Activated naive CD4-positive, alpha-beta T cell (primary cell): ENCODE measurements at places on chromosomes 1 and 21.

DNA sequence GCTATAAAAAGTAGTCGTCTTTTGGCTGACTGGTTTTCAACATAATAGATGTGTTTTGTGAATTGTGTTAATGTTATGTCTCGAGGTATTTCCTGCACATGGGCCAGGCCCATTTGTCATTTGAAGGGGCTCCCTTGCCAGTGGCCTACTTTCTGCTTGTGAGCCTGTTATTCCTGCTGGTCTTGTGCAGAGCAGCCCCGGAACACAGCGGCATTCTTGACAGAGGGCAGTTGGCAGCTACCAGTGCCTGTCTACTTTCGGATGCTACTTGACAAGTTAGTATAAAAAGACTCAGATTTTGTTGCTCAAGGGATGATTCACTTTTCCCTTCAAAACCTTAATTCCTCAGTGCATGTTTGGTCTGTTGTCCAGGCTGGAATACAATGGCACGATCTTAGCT is 28.5 kb downstream of the PGM1 start:
- DNase-seq: no peak

DNA sequence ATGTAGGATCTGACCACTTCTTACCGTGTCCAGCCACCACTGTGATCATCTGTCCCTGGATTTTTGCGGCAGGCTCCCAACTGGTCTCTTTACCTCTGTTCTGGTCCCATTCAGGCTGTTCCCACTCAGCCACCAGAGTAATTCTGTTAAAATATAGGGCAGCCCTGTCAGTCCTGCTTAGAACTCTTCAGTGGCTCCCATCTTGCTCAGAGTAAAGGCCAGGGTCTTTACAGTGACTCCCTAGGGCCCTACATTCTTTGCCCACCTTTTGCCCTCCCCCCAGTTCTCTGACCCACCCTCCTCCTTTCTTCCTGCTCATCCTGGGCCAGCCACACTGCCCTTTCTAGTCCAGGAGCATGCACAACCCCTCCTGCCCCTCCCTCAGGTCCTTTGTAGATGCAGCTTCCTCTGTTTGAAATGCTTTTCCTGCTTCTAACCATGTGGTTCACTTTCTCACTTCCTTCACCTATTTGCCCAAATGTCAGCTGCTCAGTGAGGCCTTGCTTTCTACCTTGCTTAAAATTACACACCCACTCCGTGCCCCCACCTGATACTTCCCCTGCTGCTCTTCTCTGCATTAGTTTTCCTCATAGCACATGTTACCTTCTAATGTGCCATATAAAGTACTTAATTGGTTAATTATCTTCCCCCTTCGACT is 7.8 kb downstream of the UBIAD1 start:
- no peak for DNase-seq

DNA sequence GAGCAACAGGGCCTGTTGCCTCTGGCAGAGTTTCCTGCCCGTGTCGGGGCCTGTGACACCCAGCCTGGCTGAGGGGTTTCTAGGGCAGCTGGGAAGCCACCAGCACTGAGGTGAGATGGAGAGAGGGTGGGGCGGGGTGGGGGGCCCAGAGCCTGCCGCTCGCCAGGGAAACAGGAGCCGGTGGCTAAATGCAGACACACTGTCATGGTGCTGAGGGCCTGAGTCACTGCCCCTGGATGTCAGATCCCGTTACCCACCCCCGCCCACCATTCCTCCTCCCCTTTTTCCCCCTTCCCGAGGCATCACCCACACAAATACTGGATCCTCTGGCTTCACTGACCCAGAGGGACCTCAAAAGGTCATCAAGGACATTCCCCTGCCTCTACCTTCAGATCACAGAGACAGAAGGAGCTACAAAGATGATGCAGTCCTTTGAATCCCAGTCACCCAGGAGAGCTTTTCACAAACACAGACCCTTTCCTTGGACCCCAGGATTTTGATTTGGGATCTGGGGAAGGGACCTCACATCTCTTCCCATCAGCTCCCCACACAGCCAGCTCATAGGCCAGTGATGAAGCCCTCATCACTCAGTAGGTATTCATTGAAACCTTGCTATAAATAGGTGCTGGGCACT is 1.9 kb upstream of the HSPB7 start:
- DNase-seq: no peak

DNA sequence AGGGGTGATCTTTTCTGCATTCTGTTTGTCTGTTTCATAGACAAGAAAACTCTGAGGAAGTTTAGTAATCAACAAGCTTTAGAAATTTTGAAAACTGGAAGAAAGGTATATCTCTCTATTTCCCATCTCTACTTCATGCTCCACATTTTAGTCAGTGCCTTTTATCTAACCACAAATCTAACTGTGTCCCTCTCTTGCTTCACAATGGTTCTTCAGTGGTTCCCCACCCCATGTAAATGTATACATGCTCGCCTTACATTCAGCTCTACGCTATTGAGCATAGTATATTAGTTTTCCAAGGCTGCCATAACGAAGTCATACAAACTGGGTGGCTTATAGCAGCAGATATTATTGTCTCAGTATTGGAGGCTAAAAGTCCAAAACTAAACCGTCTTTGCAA is 14.4 kb upstream of the SAMSN1 start:
- DNase-seq: no peak

- DNase-seq: no peak
Measured at GRCh38 chr1:109567877-109568672, 19.7 kb downstream of the GNAI3 start.

DNA sequence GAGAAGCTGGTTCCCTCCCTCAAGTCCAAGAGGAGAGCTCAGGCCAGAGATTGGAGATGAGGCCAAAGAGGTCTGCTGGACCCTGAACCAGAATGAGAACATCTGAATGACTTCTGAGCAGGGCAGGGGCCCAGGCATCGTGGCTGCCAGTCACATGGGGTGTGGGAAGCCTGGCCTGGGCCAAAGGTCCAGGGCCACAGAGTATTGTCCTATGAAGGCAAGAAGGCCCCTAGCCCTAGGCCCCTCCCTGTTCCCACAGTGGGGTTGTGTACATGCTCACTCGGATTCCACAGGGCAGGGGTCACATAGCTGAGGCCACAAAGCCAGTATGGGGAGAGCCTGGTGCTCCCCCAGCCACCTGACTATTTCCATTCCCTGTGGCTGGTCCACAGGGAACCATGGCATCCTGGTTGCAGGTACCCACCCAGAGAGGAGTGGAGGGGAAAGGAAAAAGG is 18.5 kb upstream of the SLC1A7 start:
- no peak for DNase-seq

- no peak for DNase-seq
Measured at GRCh38 chr1:215477632-215478031, 89.5 kb upstream of the KCTD3 start.

GRCh38 chr1:32971576-32971975 is 7.0 kb upstream of the RNF19B start:
- no peak for DNase-seq

GRCh38 chr1:196774175-196774574 is 465 bp upstream of the CFHR3 start:
- no peak for DNase-seq

GRCh38 chr1:68223687-68224086 is 8.6 kb downstream of the WLS start:
- DNase-seq: no peak

DNA sequence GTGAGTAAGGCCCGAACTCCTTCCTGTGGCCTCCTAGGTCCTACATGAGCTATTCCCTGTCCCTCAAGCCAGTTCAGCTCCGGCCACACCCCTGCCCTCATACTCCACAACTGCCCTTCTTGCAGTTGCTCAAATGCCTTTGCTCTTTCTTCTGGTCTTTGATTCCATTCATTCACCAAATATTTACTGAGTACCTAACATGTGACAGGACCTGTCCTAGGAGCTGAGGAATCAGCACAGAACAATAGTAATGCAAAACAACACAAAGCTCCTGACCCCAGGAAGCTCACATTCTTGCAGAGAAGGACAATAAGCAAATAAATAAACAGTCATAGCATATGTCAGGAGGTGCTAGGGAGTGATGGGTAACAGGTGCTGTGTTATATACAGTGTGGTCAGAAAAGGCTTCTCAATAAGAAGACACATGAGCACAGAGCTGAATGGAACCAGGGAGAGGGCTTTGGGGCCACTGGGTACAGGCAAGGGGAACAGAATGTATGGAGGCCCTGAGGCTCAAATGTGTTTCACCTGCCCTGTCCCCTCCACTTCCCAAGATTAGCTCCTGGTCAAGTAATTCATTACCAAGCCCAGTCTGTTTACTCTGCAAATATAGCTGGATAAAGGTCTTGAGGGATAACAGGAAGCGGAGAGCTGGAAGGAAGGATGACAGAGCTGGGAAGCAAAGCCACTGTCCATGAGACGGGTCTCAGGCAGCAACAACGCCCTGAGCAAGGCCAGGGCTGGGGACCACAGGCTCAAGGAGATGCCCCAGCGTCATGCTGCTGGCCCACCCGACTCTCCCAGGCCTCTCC is 145.1 kb downstream of the CSMD2 start:
- DNase-seq: no peak

DNA sequence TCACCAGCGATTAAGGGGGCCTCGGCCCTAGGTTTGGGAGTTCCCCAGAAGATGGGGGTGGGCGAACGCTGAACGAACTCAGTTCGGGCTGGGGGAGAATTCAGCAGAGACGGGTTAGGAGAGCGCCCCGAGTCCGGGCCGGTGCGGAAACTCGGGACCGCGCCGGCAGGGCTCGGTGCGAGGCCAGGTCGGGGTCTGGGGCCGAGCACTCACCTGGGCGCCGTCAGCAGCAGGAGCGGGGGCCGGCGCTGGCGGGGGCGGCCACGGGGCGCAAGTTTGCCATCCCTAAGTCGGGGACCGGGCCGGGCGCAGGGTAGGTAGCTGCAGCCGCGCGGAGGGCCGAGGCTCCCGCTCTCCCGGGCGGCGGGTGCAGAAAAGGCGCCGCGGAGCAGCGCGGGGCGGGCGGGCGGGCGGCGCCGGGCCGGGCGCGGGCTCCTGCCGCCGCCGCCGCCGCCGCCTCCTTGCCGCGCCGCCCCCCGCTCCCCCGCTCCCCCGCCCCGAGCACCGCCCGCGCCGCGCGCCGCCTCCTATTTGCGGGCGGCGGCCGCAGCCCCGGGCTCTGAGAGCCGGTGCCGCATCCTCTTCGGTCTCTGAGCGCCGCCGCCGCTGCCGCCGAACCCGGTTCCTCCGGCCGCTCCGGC is 349 bp downstream of the ADGRB2 start:
- DNase-seq: no peak

- DNase-seq: no peak
Measured at GRCh38 chr1:154940651-154941194, 4.2 kb upstream of the PMVK start.

- DNase-seq: no peak
Measured at GRCh38 chr1:89890085-89890752, 69.4 kb downstream of the LRRC8D start.

- no peak for DNase-seq
Measured at GRCh38 chr1:44907893-44908292, 64.8 kb upstream of the PTCH2 start.

DNA sequence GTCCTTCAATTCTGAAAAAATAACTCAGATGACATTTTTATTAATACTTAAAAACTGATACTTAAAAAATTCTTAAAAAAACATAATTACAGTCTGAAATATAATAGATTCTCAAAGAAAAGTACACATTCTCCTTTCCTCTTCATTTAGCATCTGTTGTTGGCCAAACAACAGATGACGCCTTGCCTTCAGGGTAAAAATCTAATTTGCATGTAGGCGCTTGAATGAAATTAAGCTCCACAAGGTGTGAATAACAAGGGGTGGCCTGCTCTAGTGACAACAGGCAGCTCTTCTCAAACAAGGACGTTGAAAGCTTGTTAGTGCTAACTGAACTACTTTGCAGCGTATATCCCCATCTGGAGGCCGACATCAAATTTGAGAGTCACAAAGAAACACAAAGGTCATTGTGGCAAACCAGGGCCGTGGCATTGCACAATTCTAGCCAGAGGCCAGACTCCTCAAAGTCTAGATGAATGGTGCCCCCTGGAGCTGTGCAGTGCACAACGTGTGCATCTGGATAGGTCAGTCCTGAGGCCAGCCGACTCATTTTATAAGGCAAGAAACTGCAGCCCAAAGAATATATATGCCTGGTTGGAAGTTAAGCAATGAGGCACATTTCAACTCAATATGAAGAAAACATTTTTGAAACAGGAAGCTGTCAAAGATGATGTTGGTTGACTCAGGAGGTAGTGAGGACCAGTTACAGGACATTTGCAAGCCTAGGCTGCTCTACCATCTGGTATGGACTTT is 459.2 kb upstream of the RUNX1 start:
- DNase-seq: no peak

GRCh38 chr21:36626791-36627190 is 72.1 kb upstream of the SIM2 start:
- DNase-seq: no peak

DNA sequence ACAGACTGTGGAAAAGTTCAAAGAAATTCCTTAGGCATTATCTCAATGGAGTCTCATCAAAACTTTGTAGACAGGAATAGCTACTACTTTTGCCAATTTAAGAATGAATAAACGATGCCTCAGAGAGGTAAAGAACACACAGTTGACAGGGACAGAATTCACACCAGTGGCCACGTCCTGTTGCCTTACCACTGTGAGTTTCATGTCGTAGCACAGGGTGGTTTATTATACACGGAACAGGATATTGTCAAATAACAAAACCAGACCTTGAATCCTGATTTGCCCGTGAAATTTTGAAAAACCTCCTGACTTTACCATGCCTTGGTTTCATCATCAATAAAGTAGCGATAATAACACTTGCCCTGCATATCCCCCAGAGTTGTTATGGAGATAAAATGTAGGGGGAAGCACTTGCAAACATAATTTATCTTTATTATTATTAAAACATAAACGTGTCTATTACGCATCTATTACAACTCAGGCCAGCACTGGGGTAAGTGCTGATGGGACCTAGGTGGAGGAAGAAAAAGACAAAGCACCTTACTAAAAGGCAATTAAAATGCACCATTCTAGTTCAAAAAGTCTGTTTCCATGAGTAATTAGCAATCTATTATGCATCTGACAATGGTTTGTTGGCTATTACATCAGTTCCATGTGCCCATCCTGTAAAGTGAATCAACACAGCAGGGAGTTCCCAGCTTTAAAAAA is 408.1 kb upstream of the RUNX1 start:
- DNase-seq: no peak

DNA sequence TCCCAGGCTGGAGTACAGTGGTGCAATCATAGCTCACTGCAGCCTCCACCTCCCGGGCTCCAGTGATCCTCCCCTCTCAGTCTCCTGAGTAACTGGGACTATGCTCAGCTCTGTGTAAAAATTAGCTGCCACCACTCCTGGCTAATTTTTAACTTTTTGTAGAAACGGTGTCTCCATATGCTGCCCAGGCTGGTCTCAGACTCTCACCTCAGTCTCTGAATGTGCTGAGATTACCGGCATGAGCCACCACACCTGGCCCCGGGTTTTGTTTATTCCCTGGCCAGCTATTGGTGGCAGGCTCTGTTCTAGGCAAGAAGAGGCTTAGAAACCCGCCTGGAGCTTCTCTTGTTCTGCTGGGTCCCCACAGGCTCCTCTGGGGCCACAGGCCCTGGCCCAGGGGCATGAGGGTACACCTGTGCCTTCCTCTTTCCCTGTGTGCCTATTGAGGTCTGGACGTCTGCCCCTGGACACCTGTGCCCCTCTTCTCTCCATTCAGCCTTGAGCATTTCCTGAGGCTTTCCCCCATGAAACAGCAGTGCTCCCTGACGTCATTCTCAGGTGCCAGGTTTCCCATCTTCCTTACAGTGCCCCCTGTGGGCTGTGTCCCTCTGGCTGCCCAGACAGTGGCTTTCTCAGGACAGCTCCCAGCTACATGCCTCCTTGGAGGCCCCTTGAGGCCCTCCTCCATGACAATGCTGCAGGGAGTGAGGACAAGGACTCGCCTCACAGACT is 57.5 kb downstream of the PCP4 start:
- DNase-seq: no peak
